ENCODE measurements at places on chromosomes 2 and 18.

- DNase-seq: no peak
Observed at GRCh38 chr2:227509076-227509475, 37.1 kb downstream of the AGFG1 start.

DNA sequence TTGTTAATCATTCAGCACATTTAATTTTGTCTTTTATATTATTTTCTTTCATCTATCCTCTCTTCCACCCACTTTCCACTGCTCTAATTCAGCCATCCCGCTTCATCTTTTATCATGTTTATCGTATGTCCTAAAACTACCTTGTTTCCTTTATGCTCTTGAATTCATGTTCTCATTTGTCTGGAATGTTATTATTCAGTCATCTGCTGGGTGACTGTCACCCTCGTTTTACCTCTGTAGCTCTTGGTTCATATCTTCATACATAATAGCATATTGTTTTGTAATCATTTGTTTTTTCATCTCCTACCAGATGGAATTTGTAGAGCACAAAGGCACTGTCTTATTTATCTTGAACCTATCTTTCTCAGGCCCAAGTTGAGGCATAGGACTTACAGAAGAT, 37.0 kb downstream of the SMCHD1 start:
- DNase-seq: no peak

DNA sequence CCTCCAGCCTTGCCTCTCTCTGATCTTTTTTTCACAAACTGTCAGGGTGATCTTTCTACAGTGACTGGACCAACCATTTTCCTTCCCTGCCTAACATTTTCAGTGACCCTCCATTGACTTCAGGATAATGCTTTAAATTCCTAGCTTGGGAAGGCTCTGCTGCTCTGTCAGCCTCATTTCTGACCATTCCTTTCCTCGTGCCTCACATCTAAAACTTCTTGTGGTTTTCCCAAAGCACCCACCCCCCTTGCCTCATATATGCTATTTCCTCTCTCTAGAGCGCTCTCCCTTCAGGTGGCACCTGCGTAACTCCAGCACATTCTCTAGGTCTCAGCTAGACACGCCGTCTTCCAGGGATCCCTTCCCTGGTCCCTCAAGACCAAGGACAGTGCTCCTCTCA, 37.2 kb downstream of the DRC1 start:
- no peak for DNase-seq

DNA sequence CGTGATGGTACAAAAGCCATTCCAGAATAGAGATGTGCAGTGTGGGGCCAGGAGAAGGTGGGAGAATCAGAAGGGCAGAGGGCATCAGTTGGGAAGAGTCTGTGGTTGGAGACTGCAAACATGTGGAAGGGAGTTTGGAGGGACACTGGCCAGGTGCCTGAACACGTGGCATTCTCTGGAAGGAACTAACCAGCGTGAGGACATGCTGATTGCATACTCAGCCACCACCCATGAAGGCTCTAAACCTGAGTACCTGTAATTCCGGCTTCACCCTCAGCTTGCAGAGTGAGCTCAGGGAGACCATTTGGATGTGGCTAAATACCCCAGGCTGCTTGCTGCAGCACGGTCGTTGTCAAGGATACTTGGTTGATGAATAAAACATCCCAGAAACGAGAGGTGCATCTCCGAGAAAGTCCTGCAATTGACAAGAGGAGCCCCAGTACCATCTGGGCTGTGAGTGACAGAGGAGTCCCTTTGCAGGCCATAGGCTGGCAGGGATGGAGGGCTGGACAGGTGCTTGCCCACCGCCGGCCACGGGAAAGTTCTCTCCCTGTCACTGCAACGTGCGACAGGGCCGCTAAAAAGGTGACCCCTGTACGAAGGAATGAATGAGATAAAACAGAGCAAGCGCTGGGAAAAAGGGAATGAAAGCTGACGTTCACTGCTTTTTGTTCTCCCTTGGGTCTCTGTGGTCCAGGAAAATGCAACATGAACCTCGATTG, 5.0 kb downstream of the ACKR3 start:
- no peak for DNase-seq

- no peak for DNase-seq
Observed at GRCh38 chr18:26459884-26460283, 88.5 kb downstream of the KCTD1 start.

DNA sequence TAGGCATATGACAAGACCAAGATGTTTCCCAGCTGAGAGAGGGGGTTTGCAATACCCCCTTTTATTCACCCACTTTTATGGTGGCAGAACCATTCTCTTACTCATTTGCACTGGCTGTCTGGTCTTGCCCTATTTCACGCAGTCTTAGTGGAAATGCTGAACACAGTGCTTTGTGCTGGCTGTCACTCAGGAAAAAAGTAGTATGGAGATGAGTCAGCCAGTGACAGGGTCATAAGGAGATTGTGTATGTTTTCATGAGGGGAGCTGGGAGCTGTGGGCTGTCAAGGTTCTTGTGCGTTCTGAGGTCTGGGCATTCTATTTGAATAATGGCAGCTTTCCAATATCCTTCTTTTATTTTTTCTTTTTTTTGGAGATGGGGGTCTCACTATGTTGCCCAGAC, 10.9 kb upstream of the CNRIP1 start:
- DNase-seq: no peak

GRCh38 chr2:19863303-19864041, 38.3 kb downstream of the TTC32 start:
- DNase-seq: peak; percentile 68

- no peak for DNase-seq
Observed at GRCh38 chr2:15704086-15704787, 112.6 kb downstream of the DDX1 start.

DNA sequence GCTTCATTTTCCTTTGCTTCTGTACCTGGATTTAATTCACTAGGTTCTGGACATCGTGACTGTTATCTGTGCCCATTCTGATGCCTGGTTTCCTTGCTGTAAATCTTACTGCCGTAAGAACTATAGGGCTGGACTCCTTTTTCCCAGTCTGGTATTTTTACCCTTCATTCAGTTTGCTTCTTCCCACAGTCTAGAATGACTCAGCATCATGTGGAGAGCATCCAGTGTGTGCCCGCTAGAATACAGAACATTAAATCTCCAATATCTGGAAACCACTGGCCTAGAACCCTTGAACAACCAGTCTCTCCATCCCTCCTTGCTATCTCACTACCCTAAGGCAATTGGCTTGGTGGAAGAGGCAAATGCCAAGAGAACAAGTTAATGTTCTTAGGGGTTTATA, 1075.4 kb upstream of the ZEB2 start:
- no peak for DNase-seq

DNA sequence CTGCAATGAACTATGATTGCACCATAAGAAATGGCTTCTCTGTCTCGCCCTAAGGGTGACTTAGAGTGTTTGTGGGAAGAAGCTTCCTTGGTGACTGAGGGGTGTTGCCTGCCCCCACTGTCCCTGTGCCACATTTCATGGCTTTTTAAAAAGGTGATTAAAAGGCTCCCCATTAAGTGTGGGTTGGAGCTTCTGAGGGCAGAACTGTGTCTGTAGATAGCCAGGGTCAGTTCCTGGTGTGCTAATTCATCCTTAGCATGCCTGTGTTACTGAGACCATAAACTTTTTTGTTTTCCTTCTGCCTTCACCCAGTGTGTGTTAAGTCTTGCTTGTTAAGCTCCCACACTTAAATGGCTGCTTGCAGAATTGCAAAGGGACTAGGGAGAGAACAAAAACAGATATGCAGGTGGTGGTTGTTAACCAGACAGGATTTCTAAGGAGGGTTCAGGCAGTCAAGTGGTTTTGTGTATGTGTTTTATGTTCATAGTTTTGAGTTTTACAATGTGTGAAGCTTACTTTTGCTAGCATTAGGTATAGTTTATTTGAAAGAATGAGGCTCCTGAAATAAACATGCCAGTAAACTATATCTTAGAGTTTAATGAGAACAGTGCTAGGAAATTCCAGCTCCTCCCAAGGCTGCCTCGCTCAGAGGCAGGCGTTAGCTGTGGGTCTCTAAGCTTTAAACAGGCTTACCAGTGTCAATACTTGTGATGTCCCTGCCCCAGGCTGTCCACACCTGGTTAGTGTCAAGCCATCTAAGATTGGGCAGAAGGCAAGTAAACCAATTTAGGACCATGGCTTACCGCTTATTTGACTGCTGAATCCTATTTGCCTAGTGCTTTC, 14.5 kb downstream of the CERS6 start:
- DNase-seq: no peak

DNA sequence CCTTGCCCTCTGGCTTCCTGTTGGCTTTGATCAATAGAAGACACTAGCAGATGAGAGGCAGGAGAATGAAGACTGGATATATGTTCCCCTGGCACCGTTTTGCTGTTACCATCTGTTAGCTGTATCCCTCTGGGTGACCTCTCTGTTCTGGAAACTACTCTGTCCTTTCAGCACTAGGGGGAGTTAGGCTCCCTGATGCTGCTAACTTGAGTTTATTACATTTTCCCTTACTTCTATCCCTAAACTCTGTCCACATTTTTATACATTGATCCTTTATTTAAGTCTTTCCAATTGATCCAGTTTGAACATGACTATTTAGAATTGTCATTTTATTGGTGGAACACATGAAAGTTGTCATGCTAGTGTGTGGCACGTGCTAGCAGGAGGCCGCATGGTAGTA, 1014.3 kb upstream of the CDH2 start:
- no peak for DNase-seq

DNA sequence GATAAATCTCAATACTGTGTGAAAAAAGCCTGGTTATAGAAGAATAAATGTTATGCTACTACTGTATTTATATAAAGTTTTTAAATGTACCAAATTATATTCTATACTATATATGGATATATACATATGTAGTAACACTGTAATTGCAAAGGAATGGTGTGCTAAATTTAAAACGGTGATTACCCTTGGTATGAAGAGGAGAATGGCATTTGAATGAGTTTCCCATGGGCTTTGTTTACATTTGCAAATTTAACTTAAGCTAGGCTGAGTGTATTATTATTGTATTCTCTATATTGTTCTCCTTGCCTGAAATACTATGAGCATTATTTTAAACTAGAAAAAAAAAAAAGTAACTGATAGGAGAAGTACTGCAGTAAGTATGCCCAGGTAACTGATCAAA, 4.7 kb upstream of the SP3 start:
- DNase-seq: no peak

- no peak for DNase-seq
Observed at GRCh38 chr18:60485201-60485600, 112.6 kb upstream of the MC4R start.

- no peak for DNase-seq
Observed at GRCh38 chr2:24404491-24404921, 44.2 kb upstream of the ITSN2 start.

DNA sequence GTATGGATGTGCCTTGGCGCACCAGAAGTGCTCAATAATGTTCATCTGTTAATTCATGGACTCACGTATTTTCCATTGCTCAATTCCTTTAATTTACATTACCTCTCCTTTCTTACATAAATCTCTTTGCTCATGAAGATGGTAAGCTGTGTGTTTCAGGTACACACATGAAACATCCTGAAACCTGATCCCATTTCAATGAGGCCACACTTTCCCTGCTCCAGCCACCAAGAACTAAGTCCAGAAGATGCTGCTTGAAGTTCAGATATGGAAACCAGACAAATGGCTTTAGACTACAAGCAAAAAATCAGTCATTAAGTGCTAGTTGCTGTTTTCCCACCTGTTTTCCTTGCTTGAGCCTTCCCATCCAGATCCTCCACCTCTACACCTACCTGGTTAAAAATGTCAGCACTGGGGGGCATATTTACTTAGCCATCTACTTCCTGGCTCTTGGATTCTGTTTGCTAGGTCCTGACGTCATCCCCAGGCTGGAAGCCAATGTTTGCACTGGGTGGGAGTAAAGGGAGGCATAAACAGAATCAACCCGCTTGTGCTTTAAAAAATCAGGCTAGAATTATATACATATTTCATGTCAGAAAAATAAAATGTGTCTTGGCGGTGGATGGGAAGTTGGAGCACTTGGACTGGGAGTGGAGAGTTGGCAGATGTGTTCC, 309.7 kb downstream of the OSR1 start:
- no peak for DNase-seq

DNA sequence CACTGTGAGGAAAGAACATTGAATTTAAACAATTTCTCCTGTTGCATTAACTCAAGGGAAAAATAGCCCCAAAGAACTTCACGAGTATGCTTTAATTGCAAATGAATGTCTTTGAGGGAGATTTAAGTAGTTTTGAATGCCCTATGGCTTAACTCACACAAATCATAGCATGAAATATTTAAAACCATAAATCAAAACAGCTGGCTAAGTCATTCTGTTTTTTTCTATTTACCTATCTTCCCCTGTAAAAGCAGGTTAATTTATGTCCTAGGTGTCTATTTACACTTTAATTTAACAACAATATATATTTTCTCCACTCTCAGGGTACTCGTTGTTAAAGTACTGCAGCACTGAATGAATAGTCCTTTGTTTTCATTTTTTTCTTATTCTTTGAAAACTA, 118.8 kb upstream of the PIEZO2 start:
- DNase-seq: no peak

- DNase-seq: no peak
Observed at GRCh38 chr18:54134053-54134452, 90.4 kb downstream of the MBD2 start.

GRCh38 chr2:144522897-144523595, 3.1 kb upstream of the ZEB2 start:
- no peak for DNase-seq

- no peak for DNase-seq
Observed at GRCh38 chr2:70558195-70558808, 4.7 kb upstream of the TGFA start.

All from stimulated activated naive CD8-positive, alpha-beta T cell treated with anti-CD3 and anti-CD28 coated beads, Interleukin-15, amount 100 ng/mL, for 72 hours (primary cell).